Activated CD4-positive, alpha-beta T cell treated with anti-CD3 and anti-CD28 coated beads for 1 hour (primary cell): ENCODE measurements at places on chromosomes 5 and 9.

DNA sequence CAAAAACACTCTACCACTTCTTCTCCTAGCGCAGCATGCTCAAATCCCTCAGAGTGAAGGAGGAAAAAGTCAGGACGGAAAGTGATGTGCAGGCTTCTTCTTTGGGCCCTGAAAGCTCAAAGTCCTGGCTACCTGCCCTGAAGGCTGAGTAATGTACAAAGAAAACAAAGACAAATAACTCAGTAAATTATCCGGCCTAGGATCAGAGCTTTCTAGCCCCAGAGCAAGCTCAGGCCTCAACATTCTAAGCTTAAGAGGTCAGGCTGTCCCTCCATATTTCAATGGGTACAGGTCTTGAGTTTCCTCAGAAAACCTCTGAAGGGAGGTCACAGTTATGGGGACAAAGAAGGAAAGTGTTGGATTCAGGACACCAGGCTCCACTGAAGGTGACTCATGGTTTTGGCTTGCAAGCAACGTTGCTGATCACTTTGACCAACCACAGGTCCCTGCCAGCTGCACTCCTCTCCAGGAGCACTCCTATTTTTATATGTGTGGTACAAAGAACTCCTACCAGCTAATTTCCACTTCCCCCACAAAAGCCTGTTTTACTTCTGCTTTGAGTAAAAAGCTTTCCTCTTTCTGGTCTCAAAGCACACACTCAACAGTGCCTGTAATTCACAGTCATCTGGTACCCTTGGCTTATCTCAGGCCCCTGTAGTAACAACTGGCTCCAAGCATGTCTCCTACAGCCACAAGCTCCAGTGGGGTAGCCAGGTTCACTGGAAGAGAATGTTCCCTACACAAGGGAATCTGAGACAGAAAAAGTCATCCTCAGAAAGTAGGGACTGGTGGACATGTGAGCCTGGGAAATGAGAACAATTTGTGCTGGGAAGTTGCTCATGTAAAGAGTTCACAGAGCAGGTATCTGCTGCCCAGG is 115.7 kb downstream of the UGCG start:
- no peak for DNase-seq

GRCh38 chr9:132946631-132947295 is 2.3 kb upstream of the TSC1 start:
- no peak for DNase-seq

DNA sequence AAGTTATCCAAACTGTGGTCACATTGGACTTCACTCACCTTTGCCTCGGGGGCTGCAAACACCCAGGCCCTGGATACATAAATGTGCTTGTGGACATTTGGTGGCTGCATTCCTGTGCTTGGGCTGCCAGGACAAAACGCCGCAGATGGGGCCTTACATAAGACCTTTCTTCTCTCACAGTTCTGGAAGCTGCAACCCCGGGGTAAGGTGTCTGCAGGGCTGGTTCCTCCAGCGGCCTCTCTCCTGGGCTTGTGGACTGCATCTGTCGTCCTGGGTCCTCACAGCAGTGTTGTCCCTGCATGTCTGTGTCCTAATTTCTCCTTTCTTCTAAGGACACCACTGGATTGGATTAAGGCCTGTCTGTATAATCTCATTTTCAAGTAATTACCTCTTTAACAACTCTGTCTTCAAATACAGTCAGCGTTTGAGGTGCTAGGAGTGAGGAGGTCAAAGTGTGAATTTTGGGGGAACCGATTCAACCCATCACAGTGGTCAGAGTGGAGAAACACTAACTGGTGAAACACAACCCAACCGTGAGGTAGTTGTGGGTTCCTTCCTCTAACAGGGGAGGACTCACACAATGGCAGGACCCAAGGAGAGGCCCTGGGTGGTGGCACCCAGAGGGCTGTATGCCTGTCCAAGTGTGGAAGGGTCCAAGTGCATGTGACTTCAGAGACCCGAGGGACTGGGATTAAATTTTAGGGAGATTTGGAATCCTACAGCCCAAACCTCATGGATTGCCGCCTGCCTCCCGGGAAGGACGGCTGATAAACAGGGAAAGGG is 415.6 kb downstream of the IRX2 start:
- DNase-seq: no peak

- DNase-seq: no peak
These were observed 127.2 kb downstream of the MACIR start for GRCh38 chr5:103385722-103386121.

- DNase-seq: no peak
These were observed 182.4 kb upstream of the OTULINL start for GRCh38 chr5:14399054-14399692.

- no peak for DNase-seq
These were observed 64.8 kb downstream of the UNC13B start for GRCh38 chr9:35226651-35227050.

- no peak for DNase-seq
These were observed 38.4 kb downstream of the PRRX2 start for GRCh38 chr9:129703667-129704355.

DNA sequence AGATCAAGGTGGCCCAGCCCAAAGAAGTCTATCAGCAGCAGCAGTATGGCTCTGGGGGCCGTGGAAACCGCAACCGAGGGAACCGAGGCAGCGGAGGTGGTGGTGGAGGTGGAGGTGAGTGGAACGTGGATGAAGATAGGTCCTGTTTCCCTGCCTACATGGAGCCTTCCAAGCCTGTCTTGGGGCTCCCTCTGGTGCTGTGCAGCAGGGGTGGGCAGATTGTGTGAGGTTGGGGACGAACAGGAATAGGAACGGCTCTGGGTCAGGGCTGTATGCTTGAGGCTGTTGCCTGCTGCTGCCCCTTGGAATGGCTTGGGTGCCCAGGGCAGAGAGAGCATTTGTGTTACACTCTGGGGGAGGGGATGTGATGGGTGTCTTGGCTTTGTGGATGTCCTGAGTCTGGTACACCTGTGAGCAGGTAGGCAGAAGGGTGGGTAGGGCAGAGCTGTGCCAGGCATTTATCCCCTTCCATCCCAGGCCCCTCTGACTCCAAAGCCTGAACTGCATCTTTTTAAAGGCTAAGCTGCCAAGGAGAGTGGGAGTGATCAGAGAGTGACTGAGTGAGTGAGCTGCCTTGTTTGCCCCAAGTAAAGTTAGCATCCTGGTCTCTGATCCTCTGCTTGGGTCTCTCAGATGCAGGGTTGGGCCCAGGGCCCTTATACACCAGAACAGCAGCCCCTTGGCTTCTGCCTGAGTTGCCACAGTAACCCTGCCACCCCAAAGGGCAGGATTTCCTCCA is 5.2 kb downstream of the HNRNPAB start:
- no peak for DNase-seq

DNA sequence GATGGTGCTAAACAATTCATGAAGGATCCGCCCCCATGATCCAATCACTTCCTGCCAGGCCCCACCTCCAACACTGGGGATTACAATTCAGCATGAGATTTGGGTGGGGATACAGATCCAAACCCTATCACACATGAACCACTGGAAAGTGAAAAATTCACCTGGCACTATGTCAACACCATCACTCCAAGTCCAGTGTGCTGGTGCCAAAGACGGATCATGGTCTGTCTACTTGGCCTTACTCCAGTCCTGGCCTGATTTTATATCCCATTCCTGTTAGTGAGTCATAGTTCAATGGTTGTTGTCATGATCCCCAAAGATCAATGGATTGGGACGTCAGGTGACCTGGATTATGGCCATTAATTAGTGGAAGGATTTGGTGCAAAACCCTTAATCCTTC is 147.4 kb upstream of the RPS23 start:
- DNase-seq: no peak

DNA sequence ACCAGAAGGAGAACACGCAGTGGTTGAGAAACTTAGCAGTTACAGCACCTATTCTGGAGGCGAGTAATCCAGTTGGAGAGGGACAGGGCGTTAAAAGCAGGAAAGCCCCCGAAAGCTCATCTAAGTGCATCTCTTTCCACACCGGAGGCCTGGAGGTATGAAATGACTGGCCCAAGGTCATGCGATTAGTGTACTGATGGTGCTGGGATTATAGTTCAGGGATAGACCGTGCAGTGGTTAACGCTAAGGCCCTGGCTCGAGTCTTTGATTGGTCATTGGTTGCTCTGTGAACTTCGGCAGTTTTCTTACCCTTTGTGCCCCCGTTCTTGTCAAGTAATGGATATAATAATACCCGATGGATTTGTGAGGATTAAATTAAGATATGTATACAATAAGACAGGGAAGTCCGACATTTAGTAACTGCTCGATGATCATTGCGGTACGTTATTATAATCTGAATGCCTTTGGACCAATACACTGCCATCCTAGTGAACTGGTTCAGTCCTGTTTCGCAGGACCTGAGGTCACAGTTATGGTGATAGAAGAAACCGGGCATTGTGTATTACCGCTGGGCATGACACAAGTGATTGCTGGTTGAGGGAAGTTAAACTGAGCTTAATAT is 960 bp downstream of the CANX start:
- DNase-seq: no peak

- DNase-seq: no peak
These were observed 17.0 kb upstream of the RNF20 start for GRCh38 chr9:101516655-101517054.

DNA sequence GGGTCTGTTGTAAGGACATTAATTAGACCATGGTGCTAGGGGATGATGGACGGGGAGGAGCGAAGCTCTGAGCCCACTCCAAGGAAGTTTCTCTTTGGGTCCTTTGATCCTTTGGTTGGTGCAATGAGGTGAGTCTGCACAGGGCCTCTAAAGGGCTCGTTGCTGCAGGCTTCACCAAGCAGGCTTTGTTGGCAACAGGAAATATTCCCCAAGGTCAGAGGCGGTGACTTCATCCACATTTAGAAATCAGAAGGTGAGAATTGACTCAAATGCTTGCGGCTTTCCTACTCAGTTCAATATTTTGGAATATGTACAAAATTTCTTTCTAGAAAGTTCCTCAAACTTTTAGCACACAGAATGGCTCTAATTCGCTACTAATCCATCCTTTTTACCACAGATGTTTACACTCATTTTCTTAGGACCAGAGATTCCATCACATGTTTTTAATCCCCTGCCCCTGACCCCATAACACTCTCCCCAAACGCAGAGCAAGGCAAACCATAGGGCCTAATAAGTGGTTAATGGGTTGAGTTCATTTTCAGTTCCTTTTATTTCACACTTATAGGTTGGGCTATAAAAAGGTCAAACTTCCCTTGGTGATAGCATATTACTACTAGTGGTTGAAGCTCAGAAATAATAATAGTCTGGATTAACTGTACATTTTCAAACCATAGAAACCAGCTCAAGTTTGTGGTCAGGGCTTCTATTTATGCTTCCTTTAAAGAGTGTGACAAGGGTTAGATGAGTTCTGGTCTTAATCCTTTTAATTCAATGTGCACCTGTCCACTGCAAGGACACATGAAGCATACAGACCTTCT is 37.3 kb upstream of the TMEM252 start:
- no peak for DNase-seq

GRCh38 chr5:96881511-96882115 is 5.3 kb downstream of the ERAP2 start:
- no peak for DNase-seq

DNA sequence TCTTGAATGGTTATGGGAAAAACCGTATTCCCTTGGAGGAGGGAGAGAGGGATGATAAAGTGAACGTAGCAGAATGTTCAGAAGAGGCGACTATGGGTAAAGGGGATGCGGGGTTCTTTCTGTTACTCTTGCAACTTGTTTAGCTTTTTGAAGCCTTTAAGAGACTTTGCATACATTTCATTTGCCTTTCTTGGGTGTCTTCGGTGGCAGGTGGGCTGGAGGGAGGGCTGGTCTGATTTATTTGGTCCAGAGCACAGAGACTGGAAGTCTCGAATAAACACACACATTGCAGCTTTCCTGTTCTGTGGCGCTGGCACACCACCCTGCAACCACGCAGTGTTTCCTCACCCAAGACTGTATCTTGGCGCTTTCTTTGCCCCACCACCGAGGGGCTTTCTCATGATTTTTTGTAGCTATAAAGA is 23.2 kb downstream of the TTF1 start:
- no peak for DNase-seq

GRCh38 chr5:164336276-164336675 is 830.9 kb downstream of the MAT2B start:
- no peak for DNase-seq

GRCh38 chr5:16467363-16468219 is 2.0 kb upstream of the ZNF622 start:
- no peak for DNase-seq

- no peak for DNase-seq
These were observed 193.7 kb downstream of the MSX2 start for GRCh38 chr5:174917976-174918554.

GRCh38 chr5:34415559-34416198 is 240.4 kb upstream of the RAI14 start:
- no peak for DNase-seq
